Kidney tubule cell (primary cell): ENCODE measurements at places on chromosomes 7 and 10.

DNA sequence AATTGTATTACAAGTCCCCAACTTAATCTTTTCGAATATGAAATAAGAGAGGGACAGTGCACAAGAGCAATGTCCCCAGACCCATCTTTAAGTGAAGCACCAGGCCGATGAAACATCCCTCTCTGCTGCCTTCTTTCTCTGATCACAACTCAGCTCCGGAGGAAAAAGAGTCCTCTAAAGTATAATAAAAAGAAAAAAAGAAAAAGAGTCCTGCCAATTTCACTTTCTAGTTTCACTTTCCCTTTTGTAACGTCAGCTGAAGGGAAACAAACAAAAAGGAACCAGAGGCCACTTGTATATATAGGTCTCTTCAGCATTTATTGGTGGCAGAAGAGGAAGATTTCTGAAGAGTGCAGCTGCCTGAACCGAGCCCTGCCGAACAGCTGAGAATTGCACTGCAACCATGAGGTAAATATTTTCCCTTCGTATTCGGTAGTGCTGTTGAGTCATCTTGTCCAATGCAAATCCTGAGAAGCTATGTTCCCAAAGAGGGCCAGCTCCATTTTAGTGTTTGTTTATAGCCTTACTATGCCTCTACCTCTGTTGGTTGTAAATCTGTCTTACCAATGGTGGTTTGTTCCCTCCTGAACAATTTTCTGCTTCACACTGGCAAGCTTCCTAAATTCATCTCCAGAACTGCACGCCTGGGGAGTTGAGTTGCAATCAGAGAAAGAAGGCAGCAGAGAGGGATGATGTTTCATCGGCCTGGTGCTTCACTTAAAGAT is at the start of gene IFIT2:
IFIT2 (plus strand) TSS at position 326 of the 725 bp plus-strand sequence; CDS start at position 404, 78 bp downstream.
- peak; percentile 74 for DNase-seq

GRCh38 chr10:80582286-80582960 is 44.7 kb downstream of the SH2D4B start:
- DNase-seq = no peak

- no peak for DNase-seq
Observed at GRCh38 chr10:61001731-61002122, 57.7 kb upstream of the RHOBTB1 start.

DNA sequence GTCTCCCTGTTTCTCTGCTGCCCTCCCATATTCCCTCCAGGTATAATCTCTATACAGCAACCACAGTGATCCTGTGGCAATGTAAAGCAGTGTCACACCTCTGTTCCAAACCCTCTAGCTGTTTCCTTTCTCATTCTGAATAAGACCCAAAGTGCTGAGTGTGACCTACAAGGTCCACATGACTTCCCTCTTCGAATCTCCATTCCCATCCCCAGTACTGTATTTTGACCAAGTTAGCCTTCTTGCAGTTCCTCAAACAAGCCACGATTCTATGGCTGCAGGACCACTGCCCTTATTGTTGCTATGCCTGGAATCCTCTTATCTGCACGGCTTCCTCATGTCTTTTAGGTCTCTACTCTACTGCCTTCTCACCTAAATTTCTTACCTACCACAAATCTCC is 291.9 kb downstream of the DOCK4 start:
- no peak for DNase-seq

- DNase-seq = no peak
Observed at GRCh38 chr10:117900280-117900679, 146.5 kb downstream of the RAB11FIP2 start.

GRCh38 chr10:127346604-127347003 is 150.2 kb upstream of the INSYN2A start:
- no peak for DNase-seq

DNA sequence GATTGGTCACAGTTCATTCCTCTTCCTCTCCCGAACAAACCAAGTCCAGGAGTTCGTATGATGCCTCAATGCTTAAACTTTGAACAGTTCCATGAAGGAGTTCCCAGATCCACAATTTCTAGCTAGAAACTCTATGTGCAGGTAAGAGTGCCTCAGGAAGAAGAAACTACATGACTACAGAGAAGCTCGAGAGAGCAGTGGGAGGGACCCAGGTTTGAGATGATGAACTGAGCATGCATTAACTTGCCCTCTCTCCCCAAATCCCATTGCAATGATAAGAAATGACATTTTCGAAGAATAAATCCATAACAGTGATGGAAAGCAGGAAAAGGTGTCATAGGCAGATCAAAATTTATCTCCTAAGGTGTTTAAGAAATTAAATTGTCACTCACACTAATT is 140.6 kb upstream of the JCAD start:
- no peak for DNase-seq

DNA sequence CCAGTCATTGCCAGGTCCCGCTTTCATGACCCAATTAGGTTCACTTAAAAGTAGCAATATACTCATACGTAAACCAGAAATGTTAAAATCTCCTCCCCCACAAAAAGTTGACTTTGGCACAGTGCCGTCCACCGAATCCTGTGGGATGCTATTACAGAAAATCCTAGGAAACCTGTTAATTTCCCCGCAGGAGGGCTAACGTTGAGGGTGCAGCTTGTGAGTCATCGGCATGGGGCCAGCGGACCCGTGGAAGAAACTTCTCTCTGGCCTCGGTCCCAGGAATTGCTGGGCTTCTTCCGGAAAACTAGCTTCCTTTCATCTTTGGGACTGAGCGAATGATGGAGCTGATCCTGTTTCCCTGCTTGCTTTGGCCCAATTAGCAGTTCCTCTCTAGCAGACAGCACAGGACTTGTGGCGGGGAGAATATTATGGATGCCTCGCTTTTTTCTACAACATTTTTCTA is 13.5 kb downstream of the CRYGN start:
- peak; percentile 12 for DNase-seq

DNA sequence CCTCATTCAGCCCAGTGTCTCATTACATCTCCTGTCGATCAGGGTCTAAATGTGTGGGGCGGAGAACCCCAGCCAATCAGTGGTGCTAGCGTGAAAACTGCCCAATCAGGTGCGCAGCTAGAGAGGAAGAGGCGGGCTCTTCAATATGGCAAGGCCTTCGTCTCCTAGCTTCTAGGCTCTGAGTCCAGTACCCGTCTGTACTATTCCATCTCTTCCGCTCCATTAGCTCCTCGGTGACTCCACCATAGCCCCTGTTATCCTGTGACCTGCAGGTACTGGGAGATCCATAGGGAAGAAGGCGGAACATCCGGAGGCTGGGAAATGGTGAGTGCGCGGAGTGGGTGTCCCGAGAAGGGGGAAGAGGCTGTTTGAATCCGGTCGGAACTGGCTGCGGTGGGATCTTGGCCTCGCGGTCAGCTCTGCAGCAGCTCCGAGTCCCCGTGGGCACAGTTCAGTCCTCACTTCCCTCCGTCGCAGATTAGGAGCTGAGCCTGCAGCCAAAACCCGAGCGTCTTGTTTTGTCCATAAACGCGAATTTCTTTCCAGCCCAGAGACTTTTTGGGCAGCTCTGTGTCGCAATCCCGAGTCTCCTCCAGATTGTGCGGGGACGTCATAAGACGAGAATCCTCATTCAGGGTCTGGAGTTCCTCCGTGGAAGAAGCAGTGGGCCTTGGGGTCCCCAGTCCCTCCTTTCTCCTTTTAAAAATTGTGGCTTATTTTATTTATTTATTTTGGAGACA is at the start of gene ZNF727:
ZNF727 (plus strand) TSS at position 134 of the 740 bp plus-strand sequence; CDS start at position 322, 188 bp downstream.
- peak; percentile 77 for DNase-seq

GRCh38 chr10:70459774-70460490 is 18.5 kb upstream of the NODAL start:
- no peak for DNase-seq

- DNase-seq = no peak
Observed at GRCh38 chr10:4983615-4984216, 19.9 kb downstream of the AKR1C2 start.

GRCh38 chr7:43612599-43613589 is 30.0 kb downstream of the STK17A start:
- DNase-seq = no peak

DNA sequence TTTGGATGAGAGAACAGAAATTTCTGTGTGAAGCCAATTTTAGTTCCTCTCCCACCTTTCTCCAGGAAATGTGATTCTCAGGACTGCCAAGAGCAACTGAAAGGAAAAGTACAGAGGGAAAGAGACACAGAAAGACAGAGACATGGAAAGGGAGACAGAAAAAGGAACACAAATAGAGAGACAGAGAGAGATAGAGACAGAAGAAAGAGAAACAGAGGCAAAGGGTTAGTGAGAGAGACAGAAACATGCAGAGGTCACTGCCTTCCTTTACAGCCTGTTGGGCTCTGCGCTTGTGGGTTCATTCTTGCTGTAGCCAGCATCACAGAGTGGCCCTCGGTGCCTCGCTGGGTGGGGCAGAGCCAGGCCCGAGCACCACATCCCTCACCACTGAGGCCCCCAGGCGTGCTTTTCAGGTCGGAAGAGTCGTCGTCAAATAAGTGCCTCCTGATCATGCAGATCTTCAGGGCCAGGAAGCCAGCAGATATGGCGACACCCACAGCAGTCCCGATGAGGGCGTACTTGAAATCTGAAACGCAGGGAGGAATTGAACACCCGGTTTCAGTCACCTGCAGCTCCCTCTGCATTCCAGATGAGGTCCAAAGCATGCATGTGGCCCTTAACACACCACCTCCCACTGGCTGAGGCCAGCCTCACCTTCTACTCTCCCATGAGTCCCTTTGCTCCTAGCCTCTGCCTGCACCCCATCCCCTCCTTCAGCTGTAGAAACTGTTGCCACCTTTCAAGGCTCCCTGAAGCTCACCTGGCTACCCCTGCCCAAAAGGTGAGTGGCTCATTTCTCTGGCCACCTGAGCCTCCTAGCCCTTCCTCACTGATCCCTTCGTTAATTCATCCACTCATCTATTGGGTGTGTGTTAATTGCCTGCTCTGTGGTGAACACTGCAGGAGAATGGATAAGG is 21.4 kb downstream of the TMEM273 start:
- no peak for DNase-seq

- peak; percentile 13 for DNase-seq
Observed at GRCh38 chr10:18010050-18010449, 58.3 kb downstream of the SLC39A12 start.

DNA sequence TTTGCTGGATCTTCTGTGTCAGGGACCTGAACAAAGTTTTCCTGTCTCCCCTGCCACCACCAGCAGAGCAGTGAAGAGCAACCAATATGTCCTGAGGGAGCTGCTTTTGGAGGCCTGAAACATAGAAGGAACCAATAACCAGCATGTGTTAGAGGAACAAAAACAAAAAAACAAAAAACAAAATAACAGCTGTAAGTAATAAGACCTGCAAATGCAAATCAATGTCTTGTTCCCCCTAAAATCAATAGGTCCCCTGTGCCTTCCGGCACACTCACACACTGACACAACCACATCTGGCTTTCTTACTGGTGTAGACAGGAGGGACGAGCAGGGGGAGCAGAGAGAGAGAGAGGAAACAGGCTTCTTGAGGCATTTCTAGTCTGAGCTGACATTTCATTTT is 94.1 kb downstream of the NRG3 start:
- no peak for DNase-seq

DNA sequence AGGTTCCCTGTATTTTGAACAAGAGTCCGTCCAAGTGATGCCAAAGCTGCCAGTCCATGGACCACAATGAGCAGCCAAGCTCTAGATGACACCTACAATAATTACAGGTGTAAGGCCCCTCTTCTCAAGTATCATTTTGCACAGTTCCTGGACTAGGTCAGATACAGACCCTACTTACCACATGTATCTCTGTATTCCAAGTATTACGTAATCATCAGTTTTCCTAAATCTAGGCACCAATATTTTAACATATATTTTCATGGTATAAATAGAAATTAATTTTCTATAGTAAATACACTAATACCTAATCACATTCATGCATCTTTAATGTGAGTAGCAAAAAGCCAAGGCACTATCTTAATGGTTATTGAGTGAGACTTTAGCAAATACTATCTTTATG is 157.0 kb upstream of the PRSS1 start:
- DNase-seq = no peak

DNA sequence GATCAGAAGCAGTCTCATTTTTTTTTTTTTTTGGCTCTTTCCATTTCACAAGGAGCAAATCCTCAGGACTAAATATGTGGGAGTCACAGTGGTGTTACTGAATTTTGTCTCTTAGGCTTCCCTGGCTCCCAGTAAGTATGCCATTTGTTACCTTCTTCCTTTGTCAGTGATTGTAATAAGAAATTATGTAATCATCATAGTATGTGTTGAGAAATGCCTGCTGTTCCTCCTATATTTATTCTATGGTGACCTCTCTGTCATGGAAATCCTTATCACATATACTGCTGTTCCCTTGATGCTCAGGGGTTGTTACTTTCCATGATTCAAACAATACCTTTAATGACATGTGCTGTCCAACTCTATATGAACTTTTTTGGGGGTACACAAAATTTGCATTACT is 4.8 kb upstream of the OR9A4 start:
- DNase-seq = no peak

DNA sequence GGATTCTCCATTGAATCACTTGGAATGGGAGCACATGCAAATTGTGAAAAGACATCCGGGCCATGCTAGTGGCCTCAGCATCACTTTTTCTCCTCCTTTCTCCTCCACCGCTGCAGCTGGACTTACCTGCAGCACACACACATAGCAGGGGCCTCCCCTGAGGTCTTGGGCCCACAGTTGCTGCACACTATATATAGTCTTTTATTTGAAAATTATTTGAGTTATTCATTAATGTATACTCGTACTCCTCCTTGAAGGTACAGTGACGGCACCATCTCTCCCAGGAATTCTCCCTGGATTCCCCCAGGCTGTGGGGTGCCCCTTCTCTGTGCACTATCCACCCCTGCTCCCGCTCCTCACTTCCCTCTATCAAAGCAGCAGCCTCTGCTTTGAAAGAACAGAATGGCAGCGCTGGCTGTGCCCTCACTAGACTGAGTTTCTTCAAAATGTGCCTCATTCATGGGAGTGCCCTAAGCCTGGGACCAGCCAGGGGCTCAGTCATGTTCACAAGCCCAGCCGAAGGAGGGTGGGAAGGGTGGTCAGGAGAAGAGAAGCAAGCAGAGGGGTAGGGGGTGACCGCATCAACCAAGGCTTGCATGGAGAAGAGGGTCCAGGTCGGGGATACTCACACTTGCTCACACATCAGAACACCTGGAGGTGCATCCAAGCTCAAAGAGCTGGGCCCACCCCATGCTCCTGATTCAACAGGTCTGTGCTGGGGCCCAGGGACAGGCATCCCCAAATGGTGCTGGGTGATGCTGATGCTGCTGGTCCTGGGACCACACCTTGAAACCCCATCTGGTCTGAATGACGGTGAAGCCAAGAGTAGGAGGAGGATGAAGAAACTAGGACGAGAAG is 156.2 kb upstream of the ZMIZ1 start:
- DNase-seq = no peak

- no peak for DNase-seq
Observed at GRCh38 chr7:128240696-128241386, at the start of gene LEP. LEP (plus strand) TSS chr7:128241278; CDS start chr7:128252019, 10,741 bp downstream.

DNA sequence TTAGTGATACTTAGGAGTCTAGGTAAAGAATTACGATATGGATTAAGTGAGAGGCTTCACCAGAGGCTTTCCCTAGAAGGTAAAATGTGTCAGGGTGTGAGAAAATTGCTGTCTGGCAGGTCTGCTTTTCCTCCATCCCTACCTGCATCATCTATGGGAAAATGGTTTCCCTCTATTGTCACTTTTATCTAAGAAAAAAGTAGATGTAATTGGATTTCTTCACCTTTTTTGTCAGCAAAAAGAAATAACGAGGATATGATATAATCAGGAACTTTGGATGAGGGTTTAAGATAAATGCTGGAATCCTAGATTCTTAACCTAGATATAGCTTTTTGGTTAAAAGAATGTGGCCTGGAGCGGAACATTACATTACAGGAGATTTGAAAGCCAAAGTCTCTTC is 146.1 kb downstream of the MAGI2 start:
- DNase-seq = no peak
